Fibroblast of lung (primary cell): ENCODE measurements at places on chromosomes 6 and 20.
A peak's percentile ranks its signal among the peaks of the same experiment; 100 is the strongest.

DNA sequence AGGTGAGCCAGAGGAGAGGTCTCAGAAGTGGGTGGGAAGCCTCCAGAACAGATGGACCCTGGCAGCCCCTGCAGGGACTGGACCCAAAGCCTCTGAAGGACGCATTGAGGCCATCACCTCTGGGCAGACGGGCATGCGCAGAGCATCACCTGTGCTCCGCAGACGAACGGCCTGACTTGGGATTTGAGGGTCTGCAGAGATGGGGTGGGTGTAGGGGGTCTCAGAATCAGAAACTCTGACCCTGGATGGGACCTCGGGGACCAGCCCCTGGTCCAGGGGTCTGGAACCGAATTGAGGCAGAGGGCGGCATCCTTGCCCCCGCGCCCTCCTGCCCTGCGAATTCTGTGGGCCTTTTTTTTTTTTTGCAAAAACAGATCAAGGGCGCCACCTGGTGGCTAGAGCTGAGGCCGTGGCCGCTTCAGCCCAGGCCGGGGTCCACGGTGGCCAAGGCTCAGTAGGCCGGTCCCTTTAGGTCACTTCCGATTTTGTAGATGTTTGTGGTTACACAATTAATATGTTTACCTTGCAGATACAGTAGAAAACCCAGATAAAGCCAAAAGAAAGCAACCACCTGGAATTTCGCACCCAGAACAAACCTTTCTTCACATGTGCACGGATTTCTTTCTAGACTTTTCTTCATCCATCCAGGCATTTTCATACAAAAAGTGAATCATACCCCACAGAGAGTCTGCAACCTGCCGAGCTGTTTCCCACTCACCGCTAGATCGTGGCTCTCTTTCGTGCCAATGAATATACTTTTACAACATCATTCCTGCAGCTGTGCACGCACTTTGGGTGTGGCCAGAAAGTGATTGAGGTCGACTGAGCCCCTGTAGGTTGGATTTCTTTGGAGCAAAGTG is 25.9 kb downstream of the ZBP1 start:
- DNase-seq = peak; percentile 36

DNA sequence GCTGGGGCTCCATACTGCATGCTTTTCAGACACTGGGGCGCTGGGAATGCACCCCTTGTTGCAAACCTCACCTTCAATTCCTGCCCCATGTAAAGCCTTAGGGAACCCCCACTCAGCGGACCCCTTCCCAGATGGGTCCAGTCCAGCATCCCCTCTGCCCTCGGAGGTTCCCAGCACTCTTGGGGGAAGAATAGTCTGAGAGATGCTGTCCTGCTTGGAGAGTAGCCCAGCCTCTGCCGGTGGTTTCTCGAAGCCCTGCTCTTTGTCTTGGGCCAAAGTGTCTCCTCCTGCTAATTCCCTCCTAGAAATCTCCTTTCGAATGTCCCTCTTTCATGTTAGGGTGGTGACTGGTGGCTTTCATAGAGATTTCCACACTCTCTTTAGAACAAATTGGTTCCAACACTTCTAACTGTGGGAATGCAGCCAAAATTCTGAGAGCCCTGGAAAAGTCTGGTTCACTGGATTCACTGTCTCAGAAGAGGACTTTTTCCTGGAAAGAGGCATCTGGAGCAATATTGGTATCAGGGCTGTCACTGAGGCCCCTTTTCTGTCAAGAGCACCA is 24.9 kb upstream of the SULF2 start:
- DNase-seq = no peak

GRCh38 chr6:149384464-149384863 is 15.6 kb upstream of the SUMO4 start:
- DNase-seq = no peak

GRCh38 chr20:36856691-36857635 is 19.0 kb upstream of the TLDC2 start:
- DNase-seq = no peak
